ENCODE measurements at places on chromosomes 16 and 17.

- no peak for DNase-seq
These were observed 323 bp upstream of the KRTAP9-9 start for GRCh38 chr17:41254861-41255260.

DNA sequence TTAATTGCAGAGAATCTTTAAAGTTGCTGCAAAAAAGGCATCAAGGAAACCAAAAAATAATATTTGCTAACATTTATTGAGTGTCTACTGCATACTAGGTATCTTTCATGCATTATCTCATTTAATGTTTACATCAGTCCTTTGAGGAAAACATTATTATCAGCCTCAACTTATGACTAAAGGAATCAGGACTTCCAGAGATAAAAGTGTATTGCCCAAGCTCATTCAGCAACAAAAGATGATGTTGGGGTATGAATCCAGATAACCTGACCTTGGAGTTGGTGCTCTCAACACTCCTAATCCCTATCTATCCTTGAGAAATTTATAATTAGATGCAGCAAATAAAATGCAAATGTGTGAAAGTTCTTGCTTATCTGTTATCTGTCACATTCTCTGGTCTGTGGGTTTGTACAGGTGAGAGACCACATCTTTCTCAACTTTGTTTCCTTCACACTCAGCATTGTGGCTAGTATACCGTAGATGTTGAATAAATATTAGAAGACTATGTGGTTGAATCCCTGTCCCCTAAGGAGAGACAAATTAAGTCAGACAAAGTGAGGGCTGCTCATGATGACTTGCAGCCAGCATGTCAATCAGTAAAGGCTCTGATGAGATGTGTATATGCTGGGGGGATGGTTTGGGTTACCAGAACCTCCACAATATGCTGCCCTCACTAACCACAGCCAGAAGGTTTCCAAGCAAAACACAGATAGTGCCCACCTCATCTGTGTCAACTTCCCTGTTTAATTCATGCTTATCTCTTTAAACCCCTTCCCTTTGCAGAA is 82.6 kb downstream of the NOG start:
- DNase-seq, result no peak

DNA sequence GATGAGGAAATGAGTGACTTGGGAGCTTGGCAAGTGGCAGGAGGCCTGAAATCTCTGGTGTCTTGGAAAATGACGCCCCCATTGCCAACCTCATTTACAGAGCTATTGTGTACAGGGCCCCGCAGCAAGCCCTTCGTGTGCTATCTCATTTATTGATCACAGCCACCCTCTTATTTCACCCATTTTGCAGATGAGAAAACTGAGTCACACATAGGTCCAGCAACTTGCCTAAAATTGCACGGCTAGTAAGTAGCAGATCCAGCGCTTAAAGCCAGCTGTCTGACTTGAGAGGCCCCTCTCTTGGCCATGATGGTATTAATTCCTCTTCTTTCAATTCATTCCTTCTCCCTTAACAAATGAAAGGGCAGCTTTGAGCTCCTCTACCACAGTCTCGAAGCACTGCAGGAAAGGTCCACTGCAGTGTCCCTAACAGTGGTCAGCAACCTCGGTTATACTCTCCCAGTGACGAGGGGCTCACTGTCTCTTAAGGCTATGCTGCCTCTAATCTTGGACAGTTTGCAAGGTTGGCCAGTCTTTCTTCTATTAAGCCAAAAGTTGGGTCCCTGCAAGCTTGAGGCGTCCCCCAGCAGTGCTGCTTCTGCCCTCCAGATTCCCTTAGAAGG is 162.2 kb downstream of the COPRS start:
- no peak for DNase-seq

DNA sequence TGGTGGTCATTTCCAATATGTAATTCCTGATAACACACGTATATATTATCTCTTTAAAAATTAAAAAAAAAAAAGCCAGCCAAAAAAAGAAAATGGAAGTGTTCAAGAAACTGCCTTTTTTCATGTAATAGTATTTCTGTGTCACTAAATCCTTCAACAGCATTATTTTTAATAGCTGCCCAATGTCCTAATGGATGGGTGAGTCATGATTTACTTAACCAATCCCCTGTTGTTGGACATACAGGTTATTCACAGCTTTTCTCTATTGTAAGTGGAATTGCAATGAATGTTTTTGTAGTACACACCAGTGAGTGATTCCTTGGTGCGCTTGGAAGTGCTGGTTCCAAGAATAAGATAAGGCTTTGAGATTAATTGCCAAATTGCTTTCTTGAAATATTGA is 124.9 kb downstream of the WWOX start:
- DNase-seq, result no peak

DNA sequence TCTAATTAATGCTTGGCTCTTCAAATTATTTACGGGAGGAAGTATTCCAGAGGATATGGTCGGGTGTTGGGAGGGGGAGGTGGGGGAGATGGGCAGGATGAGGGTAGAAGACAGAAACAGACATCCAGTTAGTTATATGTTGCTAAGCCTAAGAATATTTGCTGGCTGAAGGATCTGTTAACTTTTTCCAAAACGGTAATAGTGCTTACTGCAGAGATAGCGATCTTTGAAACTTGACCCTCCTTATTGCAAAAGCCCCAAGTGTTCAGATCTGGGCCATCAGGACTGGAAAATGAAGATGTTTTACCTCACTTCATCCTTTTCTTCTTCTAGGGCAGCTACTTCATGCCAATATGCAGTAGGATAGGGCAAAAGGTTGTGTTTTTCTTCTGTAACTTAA is 27.0 kb upstream of the MMD start:
- DNase-seq, result no peak

- no peak for DNase-seq
These were observed 33.9 kb downstream of the ERN1 start for GRCh38 chr17:64096037-64096436.
